ENCODE measurements at places on chromosomes 16 and 17. TPM values are rescaled to one million over a fixed set of nuclear protein-coding genes. Genes with fewer than 3 reads are reported as not detected.
A peak's percentile ranks its signal among the peaks of the same experiment; 100 is the strongest.

Gene TMEM235
- total RNA-seq: not detected

Gene KRTAP17-1
- not detected for total RNA-seq

Gene SLC5A11
- total RNA-seq: not detected

Gene AIPL1
- not detected for total RNA-seq

Gene SCNN1G
- total RNA-seq: 0.20 TPM

DNA sequence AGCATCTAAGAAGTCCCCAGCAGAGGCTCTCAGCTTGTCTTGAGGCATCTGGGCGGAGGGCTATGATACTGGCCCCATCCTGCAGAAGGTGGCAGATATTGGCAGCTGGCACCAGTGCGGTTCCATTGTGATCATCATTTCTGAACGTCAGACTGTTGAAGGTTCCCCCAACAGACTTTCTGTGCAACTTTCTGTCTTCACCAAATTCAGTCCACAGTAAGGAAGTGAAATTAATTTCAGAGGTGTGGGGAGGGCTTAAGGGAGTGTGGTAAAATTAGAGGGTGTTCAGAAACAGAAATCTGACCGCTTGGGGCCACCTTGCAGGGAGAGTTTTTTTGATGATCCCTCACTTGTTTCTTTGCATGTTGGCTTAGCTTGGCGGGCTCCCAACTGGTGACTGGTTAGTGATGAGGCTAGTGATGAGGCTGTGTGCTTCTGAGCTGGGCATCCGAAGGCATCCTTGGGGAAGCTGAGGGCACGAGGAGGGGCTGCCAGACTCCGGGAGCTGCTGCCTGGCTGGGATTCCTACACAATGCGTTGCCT, at the start of gene CIITA:
Gene CIITA, plus strand, starts transcription at position 404 of the 543 bp plus-strand sequence. Its CDS starts 129 bp downstream, at position 533.
- H3K4me3 ChIP-seq: no peak within 1 kb of the TSS
- H3K27ac ChIP-seq: peak within 1 kb of the TSS; percentile 69
- H3K27me3 ChIP-seq: peaks cover 4% of the 10 kb centered on the region
- H3K4me1 ChIP-seq: peaks cover 3% of the 10 kb centered on the region

- H3K27ac ChIP-seq: no peak overlapping the region
- no peak overlapping the region for H3K4me3 ChIP-seq
- H3K4me1 ChIP-seq: peaks cover 47% of the 10 kb centered on the region
- no peak for DNase-seq
- H3K27me3 ChIP-seq: no peaks in the 10 kb centered on the region
- no peaks in the 10 kb centered on the region for H3K36me3 ChIP-seq
These were observed 146.1 kb downstream of the GAS7 start for GRCh38 chr17:10052106-10052813.

DNA sequence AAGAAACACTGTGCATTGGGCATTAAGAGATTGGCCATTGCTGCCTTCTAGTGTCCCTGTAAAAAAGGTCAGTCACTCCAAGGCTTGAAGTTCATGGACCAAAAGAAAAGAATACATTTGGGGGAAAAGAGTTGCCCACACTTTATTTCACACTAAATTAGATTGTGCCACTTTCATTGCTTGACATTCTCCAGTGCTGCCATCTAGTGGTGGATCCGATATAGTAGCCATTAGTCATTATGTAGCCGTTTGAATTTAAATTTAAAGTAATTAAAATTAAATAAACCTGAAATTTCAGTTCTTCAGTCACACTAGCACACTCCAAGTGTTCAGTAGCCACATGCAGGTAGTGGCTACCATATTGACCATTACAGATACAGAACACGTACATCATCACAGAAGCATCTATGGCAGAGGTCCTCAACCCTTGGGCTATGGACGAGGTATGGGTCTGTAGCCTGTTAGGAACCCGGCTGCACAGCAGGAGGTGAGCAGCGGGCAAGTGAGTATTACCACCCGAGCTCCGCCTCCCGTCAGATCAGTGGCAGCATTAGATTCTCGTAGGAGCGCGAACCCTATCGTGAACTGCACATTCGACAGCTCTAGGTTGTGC, 21.9 kb upstream of the CDH5 start:
- H3K4me3 ChIP-seq: no peak overlapping the region
- no peaks in the 10 kb centered on the region for H3K27me3 ChIP-seq
- H3K27ac ChIP-seq: no peak overlapping the region
- no peak for DNase-seq
- H3K36me3 ChIP-seq: no peaks in the 10 kb centered on the region

DNA sequence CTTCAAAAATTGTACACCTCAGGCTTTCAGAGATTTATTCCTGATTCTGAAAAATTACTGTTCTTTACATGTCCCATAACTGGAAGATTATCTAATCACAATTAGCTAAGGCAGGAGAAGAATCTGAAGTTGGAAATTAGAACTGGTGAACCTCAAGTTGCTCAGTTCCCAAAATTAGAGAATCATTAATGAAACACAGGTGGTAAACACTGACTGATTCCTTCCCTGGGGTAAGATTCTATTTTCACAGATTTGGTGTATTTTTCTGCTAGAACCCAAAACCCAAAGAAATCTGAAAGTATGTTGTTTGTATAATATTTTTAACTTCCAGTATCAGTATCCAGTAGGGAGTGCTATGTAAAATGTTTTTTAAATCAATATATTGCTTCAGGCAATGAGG, 25.7 kb downstream of the PHKB start:
- no peak overlapping the region for H3K4me3 ChIP-seq
- DNase-seq: no peak
- no peak overlapping the region for H3K27ac ChIP-seq
- H3K36me3 ChIP-seq: no peaks in the 10 kb centered on the region
- H3K27me3 ChIP-seq: no peaks in the 10 kb centered on the region
- H3K4me1 ChIP-seq: peaks cover 11% of the 10 kb centered on the region

GRCh38 chr16:77234611-77235010, 35.4 kb downstream of the SYCE1L start:
- no peaks in the 10 kb centered on the region for H3K36me3 ChIP-seq
- no peak overlapping the region for H3K27ac ChIP-seq
- peaks cover 8% of the 10 kb centered on the region for H3K27me3 ChIP-seq
- no peak for DNase-seq
- no peak overlapping the region for H3K4me3 ChIP-seq
- H3K4me1 ChIP-seq: no peaks in the 10 kb centered on the region

GRCh38 chr17:68853439-68853838, 101.8 kb downstream of the ABCA8 start:
- no peak for DNase-seq
- no peaks in the 10 kb centered on the region for H3K4me1 ChIP-seq
- no peaks in the 10 kb centered on the region for H3K27me3 ChIP-seq
- no peak overlapping the region for H3K27ac ChIP-seq
- H3K36me3 ChIP-seq: no peaks in the 10 kb centered on the region
- H3K4me3 ChIP-seq: no peak overlapping the region

GRCh38 chr16:57166451-57166850, 19.4 kb downstream of the PSME3IP1 start:
- no peaks in the 10 kb centered on the region for H3K27me3 ChIP-seq
- H3K4me1 ChIP-seq: peaks cover 3% of the 10 kb centered on the region
- no peak overlapping the region for H3K4me3 ChIP-seq
- no peak for DNase-seq

DNA sequence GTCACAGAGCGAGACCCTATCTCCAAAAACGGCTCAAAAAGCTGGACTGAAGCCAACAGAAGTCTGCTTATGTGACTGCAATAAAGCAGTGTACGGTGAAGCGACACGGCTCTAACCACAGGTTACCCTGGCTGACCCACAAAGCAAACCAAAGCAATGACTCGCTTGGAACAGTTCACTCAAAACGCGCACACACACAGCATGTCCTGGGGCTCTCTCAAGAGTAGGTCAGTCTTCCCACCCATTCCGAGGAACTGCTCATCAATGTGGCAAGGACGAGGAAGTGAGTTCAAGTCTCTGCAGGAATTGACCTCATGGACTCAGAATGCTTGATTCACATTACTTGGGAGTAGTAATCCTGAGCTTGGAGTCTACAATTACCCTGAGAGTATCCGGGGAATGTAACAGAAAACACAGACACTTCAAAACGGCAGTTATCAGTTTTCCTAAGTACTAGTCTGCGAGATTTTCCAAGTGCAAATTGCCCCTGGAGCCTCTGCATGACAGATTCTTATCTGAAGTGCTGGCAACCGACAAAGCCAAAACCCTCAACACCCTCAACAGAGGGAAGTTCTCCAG, 25.4 kb downstream of the PELP1 start:
- no peaks in the 10 kb centered on the region for H3K27me3 ChIP-seq
- no peaks in the 10 kb centered on the region for H3K36me3 ChIP-seq
- no peak overlapping the region for H3K27ac ChIP-seq
- H3K4me3 ChIP-seq: no peak overlapping the region
- DNase-seq: no peak
- H3K4me1 ChIP-seq: peaks cover 19% of the 10 kb centered on the region

- no peaks in the 10 kb centered on the region for H3K4me1 ChIP-seq
- H3K4me3 ChIP-seq: no peak overlapping the region
- peaks cover 2% of the 10 kb centered on the region for H3K27me3 ChIP-seq
- DNase-seq: no peak
- no peaks in the 10 kb centered on the region for H3K36me3 ChIP-seq
These were observed 23.3 kb downstream of the SHISA6 start for GRCh38 chr17:11264183-11264871.

DNA sequence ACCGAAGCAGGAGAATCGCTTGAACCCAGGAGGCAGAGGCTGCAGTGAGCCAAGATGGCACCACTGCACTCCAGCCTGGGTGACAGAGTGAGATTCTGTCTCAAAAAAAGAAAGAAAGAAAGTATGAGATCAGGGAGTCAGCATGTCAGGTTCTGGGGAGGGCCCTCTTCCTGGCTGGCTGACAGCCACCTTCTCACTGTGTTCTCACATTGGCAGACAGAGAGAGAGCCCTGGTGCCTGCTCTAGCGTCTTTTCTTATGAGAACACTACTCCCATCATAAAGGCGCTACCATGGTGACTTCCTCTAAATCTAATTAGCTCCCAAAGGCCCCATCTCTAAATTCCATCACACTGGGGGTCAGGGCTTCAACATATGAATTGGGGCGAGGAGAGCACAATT, 27.6 kb upstream of the RBBP6 start:
- no peaks in the 10 kb centered on the region for H3K36me3 ChIP-seq
- no peak overlapping the region for H3K27ac ChIP-seq
- no peak for DNase-seq
- H3K4me1 ChIP-seq: no peaks in the 10 kb centered on the region
- H3K4me3 ChIP-seq: no peak overlapping the region

GRCh38 chr17:50920041-50920410, 53.9 kb upstream of the TOB1 start:
- no peaks in the 10 kb centered on the region for H3K27me3 ChIP-seq
- H3K4me3 ChIP-seq: no peak overlapping the region
- peaks cover 52% of the 10 kb centered on the region for H3K4me1 ChIP-seq
- H3K36me3 ChIP-seq: no peaks in the 10 kb centered on the region

GRCh38 chr16:61182391-61182790, 853.8 kb downstream of the CDH8 start:
- no peaks in the 10 kb centered on the region for H3K4me1 ChIP-seq
- H3K27me3 ChIP-seq: no peaks in the 10 kb centered on the region
- no peaks in the 10 kb centered on the region for H3K36me3 ChIP-seq
- H3K4me3 ChIP-seq: no peak overlapping the region
- DNase-seq: no peak

- H3K27me3 ChIP-seq: no peaks in the 10 kb centered on the region
- DNase-seq: no peak
These were observed 90.5 kb downstream of the AATF start for GRCh38 chr17:37039269-37039668.

DNA sequence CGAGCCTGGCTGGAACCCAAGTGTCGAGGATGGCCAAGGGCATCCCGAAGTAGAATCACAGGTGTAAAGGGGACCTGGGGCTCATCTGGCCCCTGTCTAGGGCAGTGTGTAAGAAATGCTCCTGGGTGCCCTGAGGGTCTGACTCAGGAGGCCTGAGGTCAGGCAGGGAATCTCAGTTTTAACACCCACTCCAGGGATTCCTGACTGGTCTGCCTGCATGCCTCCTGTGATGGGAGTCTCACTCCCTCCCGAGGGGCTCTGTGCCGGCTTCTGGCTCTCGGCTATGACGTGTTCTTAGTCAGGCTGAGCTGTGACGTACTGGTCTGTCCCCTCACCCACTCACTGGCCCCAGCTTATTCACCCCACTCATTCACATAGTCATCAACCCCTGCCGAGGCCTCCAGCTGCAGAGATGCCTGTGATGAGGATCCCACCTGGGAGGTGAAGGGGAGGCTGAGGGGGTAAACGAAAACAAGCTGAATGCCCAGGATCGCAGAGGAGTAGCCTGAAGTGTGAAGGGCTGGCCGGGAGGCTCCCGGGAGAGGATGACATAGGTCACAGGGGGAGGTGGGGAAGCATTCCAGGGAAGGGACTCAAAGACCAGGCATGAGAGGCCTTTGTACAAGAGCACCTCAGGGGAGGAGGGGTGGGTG, 23.8 kb downstream of the FAM83G start:
- no peaks in the 10 kb centered on the region for H3K27me3 ChIP-seq
- no peaks in the 10 kb centered on the region for H3K36me3 ChIP-seq
- H3K4me1 ChIP-seq: no peaks in the 10 kb centered on the region
- no peak overlapping the region for H3K4me3 ChIP-seq
- H3K27ac ChIP-seq: no peak overlapping the region

DNA sequence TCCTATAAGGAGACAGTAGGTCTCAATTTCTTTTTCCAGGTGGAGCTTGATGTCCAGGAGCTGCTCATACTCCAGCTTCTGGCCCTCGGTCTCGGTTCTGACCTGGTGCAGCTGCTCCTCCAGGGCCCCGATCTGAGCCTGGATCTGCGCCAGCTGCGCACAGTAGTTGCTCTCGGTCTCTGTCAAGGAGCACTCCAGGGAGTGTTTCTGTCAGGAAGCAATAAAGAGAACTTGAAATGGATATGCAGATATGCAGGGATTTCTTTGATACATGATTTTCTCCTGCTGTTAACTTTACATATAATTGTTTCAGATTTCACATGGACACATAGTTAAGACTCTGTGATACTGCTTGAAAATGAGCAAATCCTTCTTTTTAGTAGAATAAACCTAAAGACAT, 4.7 kb downstream of the KRT25 start:
- no peak overlapping the region for H3K4me3 ChIP-seq
- DNase-seq: no peak
- no peaks in the 10 kb centered on the region for H3K4me1 ChIP-seq
- no peaks in the 10 kb centered on the region for H3K36me3 ChIP-seq

DNA sequence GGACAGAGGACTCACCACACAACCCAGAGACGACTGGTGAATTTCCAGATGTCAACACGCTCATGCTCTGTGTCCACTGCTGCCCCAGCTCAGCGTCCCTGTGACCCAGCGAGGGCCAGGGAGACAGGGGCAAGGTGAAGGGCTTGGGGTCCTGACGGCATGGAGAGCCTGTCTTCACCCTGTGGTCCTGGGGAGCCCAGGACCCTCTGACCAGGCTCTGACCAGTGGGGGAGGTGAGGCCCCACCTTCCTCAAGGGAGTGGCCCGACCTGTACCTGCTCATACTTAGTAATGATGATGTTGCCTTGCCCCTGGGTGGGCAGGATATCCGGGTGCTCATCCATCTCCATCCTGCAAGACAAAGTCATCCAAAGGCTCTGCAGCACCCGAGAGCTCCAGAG, 39.8 kb downstream of the TNFRSF13B start:
- H3K36me3 ChIP-seq: no peaks in the 10 kb centered on the region
- H3K4me1 ChIP-seq: no peaks in the 10 kb centered on the region
- H3K27ac ChIP-seq: no peak overlapping the region
- no peak overlapping the region for H3K4me3 ChIP-seq
- H3K27me3 ChIP-seq: no peaks in the 10 kb centered on the region
- DNase-seq: no peak

Data from heart left ventricle (tissue), 16 donors.